ENCODE measurements at places on chromosomes 12 and 14. TPM values are rescaled to one million over a fixed set of nuclear protein-coding genes. Genes with fewer than 3 reads are reported as not detected.

C12orf54 gene
- not detected for total RNA-seq

KCNJ8 gene
- total RNA-seq = 0.37 TPM

DNA sequence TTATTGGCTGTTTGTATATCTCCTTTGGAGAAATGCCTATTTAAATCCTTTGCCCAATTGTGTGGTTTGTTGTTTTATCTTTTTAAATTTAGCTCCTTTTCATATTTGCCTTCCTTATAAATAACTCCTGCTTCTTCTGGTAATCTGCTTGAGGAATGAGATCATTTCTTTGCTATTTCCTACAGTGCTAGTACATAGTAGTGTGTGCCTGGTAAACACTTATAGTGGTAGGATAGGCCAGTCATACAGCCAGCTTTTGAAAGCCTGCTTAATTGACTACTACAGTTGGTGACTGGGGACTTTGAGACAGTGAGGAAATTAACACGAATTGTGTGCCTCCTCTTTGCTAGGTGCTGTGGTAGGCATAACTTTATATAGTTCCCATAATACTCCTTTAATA, 68.7 kb downstream of the BORCS5 start:
- no peaks in the 10 kb centered on the region for H3K27me3 ChIP-seq
- H3K27ac ChIP-seq = no peak overlapping the region
- H3K36me3 ChIP-seq = no peaks in the 10 kb centered on the region

DNA sequence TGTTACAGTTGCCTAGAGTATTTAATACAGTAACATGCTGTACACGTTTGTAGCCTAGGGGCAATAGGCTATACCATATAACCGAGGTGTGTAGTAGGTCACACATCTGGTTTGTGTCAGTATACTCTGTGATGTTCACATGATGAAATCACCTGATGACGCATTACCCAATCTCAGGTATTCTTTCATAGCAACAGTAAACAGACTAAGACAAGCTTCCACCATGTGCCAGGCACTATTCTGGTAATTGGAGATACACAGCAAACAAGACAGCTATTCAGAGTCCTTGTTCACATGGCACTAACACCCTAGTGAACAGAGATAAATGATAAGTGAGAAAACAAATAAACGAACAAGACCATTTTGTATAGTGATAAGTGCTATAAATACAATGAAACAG, 3.8 kb upstream of the PDE3A start:
- H3K27me3 ChIP-seq = no peaks in the 10 kb centered on the region
- H3K27ac ChIP-seq = no peak overlapping the region
- DNase-seq = no peak

DEPDC4 gene
- 2.9 TPM for total RNA-seq

DNA sequence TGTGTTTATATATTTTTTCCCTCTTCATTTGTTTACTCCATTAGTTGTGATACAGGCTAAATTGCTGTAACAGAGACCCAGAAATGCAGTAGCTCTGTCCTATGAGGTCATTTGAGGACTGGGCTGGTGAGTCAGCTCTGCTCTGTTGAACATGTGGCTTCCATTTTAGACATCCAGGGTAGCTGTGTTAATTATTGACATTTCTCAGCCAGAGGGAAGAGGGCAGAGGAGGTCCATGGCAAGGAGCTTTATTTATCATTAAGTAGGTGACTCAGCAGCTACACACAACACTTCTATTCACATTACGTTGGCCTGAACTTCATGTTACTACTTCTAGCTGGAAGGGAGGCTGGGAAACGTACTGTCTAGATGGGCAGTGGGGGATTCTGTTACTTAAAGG, 85.4 kb downstream of the PTCSC3 start:
- no peaks in the 10 kb centered on the region for H3K27me3 ChIP-seq
- H3K4me1 ChIP-seq = no peaks in the 10 kb centered on the region
- H3K27ac ChIP-seq = no peak overlapping the region
- DNase-seq = no peak
- H3K36me3 ChIP-seq = no peaks in the 10 kb centered on the region

DNA sequence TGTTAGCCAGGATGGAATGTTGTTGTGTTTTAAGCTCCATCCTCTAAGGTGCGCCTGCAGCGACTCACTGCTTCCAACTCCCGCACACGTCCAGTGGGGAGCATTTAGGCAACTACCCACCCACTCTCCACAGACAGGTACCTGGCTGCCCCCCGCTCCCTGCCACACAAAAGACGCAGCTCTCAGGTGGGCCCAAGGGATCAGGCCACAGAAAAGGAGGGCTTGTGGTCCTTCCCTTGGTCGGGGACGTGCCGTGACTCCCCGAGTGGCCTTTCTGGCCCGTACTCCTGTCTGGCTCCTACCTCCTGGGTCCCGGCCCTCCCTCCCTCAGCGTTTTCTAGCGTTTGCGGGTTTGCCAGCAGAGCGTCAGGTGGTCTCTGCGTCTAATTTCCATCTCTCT, 16.2 kb downstream of the TEDC1 start:
- no peak for DNase-seq
- H3K27me3 ChIP-seq = no peaks in the 10 kb centered on the region
- no peak overlapping the region for H3K27ac ChIP-seq

DNA sequence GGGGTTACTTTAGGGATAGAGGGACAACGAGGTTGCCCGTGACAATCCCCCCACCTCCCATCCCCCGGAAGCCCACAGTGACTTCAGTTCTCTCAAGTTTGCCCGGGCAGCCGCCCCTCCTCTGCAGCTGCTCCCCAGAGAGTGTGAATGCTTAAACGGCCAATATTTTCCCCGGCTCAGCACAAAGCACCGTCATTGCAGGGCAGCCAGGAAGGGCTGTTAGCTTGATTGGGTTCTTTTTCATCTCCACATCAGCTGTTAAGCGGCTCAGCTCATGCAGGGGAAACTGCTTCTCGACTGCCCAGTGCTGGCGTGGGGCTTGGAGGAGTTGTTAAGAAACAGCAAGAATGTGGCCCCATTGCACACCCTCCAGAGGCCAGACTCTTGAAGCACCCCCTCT, 120.5 kb upstream of the NCOR2 start:
- DNase-seq = peak; percentile 26
- H3K36me3 ChIP-seq = no peaks in the 10 kb centered on the region
- H3K4me1 ChIP-seq = no peaks in the 10 kb centered on the region

DNA sequence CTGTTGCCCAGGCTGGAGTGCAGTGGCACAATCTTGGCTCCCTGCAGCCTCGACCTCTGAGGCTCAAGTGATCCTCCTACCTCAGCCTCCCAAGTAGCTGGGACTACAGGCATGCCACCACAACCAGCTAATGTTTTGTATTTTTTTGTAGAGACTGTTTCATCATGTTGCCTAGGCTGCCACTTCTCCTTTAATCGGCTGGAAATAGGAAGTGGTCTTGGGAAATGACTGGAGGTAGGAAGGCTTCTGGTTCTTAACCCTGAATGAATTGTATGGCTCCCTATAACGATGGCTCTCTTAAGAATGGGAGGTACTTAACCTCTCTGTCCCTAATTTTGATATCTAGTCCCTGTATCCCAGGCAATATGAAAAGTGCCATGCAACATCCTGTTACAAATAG, 113.9 kb upstream of the USP15 start:
- no peaks in the 10 kb centered on the region for H3K27me3 ChIP-seq
- H3K4me1 ChIP-seq = no peaks in the 10 kb centered on the region
- DNase-seq = no peak
- H3K36me3 ChIP-seq = no peaks in the 10 kb centered on the region
- no peak overlapping the region for H3K27ac ChIP-seq
- H3K4me3 ChIP-seq = no peak overlapping the region

RAPGEF3 gene
- total RNA-seq = 10.1 TPM

DNA sequence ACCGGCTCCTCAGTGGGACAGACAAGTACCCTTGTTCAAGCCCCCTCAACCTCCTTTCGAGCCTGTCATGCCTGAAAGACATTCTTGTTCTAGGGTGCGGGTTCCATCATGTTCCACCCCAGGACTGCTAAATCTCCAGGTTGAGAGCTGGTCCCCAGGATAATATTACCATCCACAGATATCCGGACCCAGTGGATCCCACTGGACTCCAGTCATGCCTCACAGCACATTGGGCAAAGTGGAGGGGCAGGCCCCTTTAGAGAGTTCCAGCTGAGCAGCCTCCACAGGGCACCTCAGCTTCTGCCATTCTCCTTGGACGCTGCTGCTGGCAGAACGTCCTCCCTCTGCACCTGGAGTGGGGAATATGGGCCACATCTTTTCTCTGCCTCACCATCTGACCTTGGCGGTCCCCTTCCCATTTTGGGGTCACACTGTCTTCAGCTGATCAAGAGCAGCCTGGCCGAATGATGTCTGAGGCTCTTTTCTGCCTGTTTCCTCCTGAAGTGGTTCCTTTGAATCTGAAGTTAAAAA, 137.4 kb downstream of the BCL11B start:
- no peak overlapping the region for H3K4me3 ChIP-seq
- no peak for DNase-seq
- no peak overlapping the region for H3K27ac ChIP-seq
- no peaks in the 10 kb centered on the region for H3K27me3 ChIP-seq
- H3K4me1 ChIP-seq = no peaks in the 10 kb centered on the region
- H3K36me3 ChIP-seq = no peaks in the 10 kb centered on the region

DNA sequence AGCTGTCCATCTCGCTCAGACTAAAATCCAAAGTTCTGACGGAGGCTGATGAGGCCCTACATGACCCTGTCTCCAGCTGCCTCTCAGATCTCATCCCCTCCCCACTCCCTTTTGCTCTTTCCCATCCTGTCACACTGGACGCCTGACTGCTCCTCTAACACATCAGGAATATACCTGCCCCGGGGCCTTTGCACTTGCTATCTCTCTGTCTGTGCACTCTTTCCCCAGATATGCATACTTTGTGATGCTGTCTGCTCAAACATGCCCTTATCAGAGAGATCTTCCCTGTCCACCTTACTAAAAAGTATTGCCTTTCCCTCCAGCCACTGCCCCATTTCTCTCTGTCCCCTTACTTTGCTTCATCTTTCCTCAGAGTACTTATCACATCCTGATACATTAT, 238.8 kb downstream of the ANO2 start:
- DNase-seq = no peak
- H3K4me1 ChIP-seq = peaks cover 3% of the 10 kb centered on the region
- H3K4me3 ChIP-seq = no peak overlapping the region

GRCh38 chr12:104751120-104751519, 207.0 kb downstream of the SLC41A2 start:
- H3K27me3 ChIP-seq = no peaks in the 10 kb centered on the region
- H3K4me3 ChIP-seq = no peak overlapping the region
- no peak for DNase-seq
- H3K27ac ChIP-seq = no peak overlapping the region
- no peaks in the 10 kb centered on the region for H3K36me3 ChIP-seq

SLCO1B1 gene
- not detected for total RNA-seq

FAM90A1 gene
- total RNA-seq = 0.42 TPM

- H3K27me3 ChIP-seq = peaks cover 21% of the 10 kb centered on the region
- H3K27ac ChIP-seq = peak overlapping the region; percentile 93
- H3K4me1 ChIP-seq = peaks cover 29% of the 10 kb centered on the region
- no peaks in the 10 kb centered on the region for H3K36me3 ChIP-seq
- DNase-seq = peak; percentile 93
Measured at GRCh38 chr14:105091517-105092170, 26.4 kb upstream of the GPR132 start.

GRCh38 chr14:24353559-24354481, 14.0 kb upstream of the RIPK3 start:
- no peaks in the 10 kb centered on the region for H3K27me3 ChIP-seq
- peak; percentile 67 for DNase-seq
- H3K36me3 ChIP-seq = no peaks in the 10 kb centered on the region
- H3K4me1 ChIP-seq = no peaks in the 10 kb centered on the region
- H3K4me3 ChIP-seq = no peak overlapping the region
- H3K27ac ChIP-seq = no peak overlapping the region

DNA sequence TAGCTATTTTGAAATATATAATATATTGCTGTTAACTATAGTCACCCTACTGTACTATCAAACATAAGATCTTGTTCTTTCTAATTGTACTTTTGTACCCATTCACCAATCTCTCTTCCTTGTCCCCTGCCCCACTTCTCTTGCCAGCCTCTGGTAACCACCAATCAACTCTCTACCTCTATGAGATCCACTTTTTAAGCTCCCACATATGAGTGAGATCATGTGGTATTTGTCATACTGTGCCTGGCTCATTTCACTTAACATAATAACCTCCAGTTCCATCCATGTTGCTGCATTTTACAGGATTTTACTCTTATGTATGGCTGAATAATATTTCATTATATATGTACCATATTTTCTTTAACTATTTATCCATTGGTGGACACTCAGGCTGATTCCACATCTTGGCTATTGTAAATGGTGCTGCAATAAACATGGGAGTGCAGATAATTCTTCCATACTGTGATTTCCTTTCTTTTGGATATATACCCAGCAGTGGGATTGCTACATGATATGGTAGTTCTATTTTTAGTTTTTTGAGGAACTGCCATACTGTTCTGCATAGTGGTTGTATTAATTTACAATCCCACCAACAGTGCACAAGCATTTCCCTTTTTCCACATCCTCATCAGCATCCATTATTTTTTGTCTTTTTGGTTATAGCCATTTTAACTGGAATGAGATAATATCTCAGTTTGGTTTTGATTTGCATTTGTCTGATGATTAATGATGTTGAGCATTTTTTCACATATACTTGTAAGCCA, 33.5 kb upstream of the SPIC start:
- no peak overlapping the region for H3K4me3 ChIP-seq
- no peaks in the 10 kb centered on the region for H3K36me3 ChIP-seq
- no peak for DNase-seq
- no peaks in the 10 kb centered on the region for H3K4me1 ChIP-seq
- H3K27me3 ChIP-seq = no peaks in the 10 kb centered on the region
- no peak overlapping the region for H3K27ac ChIP-seq

G2E3 gene
- total RNA-seq = 20.8 TPM

AVPR1A gene
- total RNA-seq = 0.17 TPM

TPH2 gene
- not detected for total RNA-seq

IRAK3 gene
- 3.6 TPM for total RNA-seq

IL26 gene
- not detected for total RNA-seq

CLEC4C gene
- total RNA-seq = not detected

DNA sequence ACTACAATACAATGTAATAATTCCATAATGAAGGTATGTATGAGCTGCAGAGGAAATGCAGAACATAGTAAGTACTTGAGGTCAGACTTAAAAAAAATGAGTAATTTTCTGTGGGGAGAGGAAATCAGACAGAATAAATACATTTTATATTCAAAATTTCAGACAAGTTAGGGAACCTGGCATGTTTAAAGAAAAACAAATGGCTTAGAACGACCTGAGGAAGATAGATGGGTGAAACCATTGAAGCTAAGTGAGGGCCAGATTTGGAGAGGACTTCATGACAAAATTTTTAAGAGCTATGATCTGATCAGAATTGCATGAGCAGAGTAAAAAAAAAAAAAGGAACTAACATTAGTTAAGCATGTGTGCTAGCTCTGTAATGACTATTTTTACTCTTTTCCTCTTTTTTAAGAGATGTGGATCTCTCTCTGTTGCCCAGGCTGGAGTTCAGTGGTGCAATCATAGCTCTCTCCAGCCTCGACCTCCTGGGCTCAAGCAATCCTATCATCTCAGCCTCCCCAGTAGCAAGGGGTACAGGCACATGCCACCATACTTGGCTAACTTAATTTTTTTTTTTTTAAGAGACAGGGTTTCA, 157.6 kb upstream of the PDE3A start:
- no peaks in the 10 kb centered on the region for H3K27me3 ChIP-seq
- DNase-seq = no peak
- H3K4me1 ChIP-seq = peaks cover 4% of the 10 kb centered on the region
- no peak overlapping the region for H3K4me3 ChIP-seq
- H3K36me3 ChIP-seq = no peaks in the 10 kb centered on the region

CRACR2A gene
- 54.8 TPM for total RNA-seq

- H3K4me1 ChIP-seq = no peaks in the 10 kb centered on the region
- H3K36me3 ChIP-seq = no peaks in the 10 kb centered on the region
- H3K27me3 ChIP-seq = no peaks in the 10 kb centered on the region
- no peak overlapping the region for H3K27ac ChIP-seq
- H3K4me3 ChIP-seq = no peak overlapping the region
Measured at GRCh38 chr12:129607301-129607700, 296.5 kb downstream of the TMEM132D start.

Data from colonic mucosa (tissue), 4 donors.